Stimulated activated naive CD8-positive, alpha-beta T cell treated with anti-CD3 and anti-CD28 coated beads, Interleukin-15, Interleukin-2, amounts not matched to agents 100 U/mL and 50 U/mL, for 24 hours (primary cell): ENCODE measurements at places on chromosomes 2 and 18.
A peak's percentile ranks its signal among the peaks of the same experiment; 100 is the strongest.

DNA sequence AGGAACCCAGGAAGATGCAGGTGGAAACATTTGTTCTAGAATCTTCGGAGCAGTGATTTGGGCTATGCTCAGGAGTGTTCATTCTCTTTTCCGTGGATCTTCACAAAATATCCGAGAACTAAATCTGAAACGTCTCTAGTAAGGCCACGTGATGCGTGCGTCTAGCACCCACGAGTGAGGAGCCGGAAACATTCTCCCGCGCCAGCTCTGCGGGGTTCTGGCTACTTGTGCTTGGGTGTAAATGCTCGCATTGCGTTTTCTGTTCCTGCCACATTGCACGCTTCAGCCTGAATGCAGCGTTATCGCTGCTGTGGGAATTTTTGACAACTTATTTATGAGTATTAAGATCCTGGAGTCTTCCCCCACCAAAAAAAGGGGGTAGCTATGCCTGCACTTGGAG lies 71.4 kb downstream of the KLHL29 start:
- DNase-seq = no peak

- DNase-seq = peak; percentile 22
Observed at GRCh38 chr18:74116633-74117554, 30.7 kb downstream of the FBXO15 start.

GRCh38 chr2:19733951-19734425 lies 167.8 kb downstream of the TTC32 start:
- no peak for DNase-seq

DNA sequence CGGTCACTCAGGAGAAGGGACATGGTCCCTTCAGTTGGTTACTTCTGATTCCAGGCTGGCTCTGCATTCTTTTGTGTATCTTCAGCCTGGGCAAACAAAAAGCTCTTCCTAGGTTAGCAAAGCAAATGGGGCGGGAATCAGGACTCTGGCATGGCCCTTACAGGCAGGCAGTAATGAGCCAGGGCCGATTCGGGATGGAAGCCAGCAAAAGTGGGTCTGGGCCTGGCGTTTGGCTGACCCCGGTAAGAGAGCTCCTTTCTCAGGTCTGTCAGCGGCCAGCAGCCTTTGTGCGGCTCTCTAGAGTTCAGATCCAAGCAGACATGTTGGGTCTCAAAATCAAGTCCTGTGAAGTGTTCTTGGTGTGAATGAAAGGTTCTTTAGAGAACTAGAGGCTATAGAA lies 81.5 kb upstream of the EML6 start:
- no peak for DNase-seq

GRCh38 chr2:3951131-3951954 lies 248.0 kb downstream of the DCDC2C start:
- no peak for DNase-seq

DNA sequence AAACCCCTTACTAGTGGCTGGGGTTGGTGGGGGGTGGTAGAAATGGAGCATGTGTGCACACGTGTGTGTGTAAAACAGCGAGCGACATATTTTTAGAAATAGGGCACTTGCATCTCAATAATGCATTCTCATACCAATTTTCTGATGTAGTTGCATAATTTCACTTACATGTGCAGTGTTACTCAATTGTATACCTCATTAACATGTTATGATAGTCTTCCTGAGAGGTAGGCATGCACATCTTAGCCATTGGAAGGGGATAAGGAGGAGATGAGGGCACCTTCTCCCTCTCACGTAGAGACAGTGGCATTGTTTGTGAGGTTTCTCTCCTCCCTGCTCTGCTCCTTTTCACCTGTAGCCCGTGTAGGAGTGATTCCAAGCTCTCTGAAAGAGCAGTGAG lies 44.6 kb upstream of the RND3 start:
- DNase-seq = no peak

- peak; percentile 56 for DNase-seq
Observed at GRCh38 chr2:97761192-97761591, 47.8 kb downstream of the ZAP70 start.

GRCh38 chr2:122083256-122084048 lies 328.0 kb downstream of the TSN start:
- no peak for DNase-seq

- no peak for DNase-seq
Observed at GRCh38 chr18:74402806-74403433, 54.2 kb downstream of the DIPK1C start.

DNA sequence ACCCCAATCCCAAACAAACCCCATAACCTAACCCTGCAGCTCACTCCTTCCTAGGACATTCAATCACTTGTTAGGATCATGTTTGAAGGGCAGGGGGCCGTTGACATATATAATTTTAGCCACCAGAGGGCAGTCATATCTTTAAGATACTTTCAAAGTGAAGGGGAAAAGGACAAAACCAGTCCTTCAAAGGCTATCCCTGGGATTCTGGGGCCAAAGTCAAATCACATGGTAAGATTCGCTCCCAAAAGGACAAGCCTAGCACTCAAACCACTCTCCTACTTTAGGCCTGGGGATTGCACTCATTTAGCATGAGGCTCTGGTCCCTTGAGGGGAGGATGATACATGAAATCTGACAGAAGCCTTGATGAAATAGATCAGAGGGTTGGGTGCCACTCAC lies 44.6 kb downstream of the HAUS1 start:
- DNase-seq = peak; percentile 48

DNA sequence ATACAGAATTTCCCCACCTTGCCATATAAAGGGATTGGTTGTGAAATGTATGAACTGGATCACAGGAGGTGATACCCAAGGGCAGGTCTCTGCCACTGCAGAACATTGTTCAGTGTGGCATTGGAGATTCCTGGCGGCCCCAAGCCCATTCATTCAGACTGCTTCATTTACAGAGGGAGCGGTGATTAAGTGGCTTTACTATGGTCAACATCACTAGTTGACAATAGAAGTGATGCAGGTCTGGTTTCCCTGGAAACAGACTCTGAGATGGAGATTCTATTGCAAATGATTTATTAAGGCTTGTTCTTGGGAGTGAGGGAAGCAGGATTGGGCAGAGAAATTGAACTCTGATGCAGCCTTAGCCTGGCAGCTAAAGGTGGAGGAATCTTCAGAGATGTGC lies 62.4 kb downstream of the ZDBF2 start:
- no peak for DNase-seq

DNA sequence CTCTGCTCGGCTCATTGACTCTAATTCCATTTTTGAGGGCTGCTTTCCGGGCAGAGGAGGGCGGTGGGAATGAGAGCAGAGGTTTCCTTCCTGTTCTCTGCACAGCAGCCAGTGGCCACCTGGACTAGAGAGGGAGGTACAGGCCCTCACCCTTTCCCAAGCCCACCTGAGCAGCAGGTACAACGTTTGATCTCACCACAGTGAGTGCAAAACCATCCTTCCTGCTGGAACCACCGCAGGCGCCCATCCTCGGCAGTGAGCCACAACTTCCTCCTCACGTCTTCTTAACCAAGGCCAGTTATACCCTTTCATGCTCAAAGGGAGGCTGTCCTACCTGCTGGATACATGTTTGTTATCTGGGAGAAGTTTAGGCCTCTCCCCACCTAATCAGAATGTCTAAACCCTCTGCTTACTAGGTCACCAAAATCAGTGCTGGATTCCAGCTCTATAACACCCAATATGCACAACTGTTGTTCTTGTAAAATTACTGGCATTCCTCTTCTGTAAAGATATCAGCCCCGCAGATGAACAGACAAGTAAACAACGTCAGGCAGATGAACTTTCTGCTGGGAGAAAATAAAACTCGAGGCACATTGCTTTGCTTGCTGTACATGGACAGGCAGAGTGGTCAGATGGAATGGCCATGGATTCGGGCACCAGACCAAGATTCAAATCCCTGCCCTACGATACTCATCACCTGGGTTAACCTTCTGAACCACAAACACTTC lies 191.4 kb downstream of the SH3RF3 start:
- DNase-seq = no peak

- DNase-seq = no peak
Observed at GRCh38 chr2:167181688-167182087, 293.4 kb downstream of the XIRP2 start.

DNA sequence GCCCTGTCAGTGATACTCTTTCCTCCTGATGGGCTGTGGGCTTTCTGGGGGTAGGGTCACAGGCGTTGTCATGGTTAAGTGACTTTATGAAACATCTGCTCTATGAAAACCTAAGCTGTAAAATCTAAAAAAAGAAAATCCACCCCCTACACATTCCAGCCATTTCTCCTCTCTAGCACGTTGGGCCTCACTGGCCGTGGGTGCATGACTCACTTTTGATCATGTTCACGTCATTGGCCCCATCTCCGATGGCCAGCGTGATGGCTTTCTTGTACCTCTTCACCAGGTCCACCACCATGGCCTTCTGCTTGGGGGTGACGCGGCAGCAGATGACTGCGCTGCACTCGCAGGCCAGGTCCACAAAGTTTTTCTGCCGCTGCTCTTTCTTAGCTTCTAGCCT lies 39.3 kb upstream of the NARS1 start:
- DNase-seq = no peak

DNA sequence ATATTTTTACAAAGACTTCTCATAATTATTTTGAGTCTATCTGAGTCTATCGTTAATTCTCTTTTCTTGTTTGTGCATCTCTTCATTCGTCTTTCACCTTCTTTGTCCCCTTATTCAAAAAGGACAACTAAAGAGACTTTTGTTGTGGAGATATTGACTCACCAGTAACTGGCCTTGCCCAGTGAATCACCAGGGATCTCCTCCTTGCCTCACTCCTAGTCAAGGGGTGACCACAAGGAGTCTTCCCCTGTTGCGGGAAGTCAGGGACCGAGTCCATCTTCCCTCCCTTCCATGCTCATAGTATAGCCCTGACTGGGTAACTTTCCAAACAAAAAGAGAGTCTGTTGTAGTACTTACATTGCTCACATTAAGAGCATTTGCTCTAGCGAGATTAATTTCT lies 158.9 kb downstream of the NEB start:
- no peak for DNase-seq

GRCh38 chr2:20482725-20483124 lies 35.9 kb downstream of the RHOB start:
- no peak for DNase-seq

GRCh38 chr2:37550190-37550589 lies 121.3 kb downstream of the CDC42EP3 start:
- no peak for DNase-seq
